ENCODE measurements at places on chromosomes 1 and 21.

GRCh38 chr1:233389169-233389568 is 61.6 kb downstream of the MAP3K21 start:
- no peak for DNase-seq

DNA sequence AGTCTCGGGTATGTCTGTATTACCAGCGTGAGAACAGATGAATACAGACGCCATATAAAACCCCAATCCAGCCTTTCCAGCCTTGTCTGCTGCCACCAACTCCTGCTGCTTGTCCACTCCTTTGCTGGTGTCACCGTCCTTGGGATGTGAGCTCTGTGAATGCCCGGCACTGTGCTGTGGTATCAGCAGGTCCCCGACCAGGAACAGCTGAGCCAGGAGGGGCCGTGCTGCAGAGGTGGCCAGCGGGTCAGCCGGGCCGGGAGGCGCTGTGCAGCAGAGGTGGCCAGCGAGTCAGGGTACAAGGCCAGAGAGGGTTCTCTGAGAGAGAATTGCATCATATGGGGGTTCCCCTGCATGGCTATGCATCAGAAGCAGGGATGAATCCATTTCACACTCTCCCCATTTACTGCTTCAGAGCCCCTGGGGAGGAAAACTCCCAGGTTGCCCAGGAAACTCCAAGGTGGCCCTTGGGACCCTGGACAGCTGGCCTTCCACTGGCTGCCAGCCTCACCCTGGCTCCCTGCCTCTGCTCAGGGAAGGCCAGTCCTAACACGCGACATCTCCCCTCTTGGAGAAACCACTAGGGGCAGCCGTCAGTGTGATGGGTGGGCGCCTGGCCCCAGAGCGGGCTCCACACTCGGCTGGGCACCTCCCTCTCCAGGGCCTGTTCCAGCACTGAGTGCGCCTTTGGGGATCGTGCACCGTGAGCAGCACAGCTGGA is 122.4 kb upstream of the COL6A1 start:
- DNase-seq, result no peak

GRCh38 chr1:224747578-224747977 is 131.5 kb downstream of the CNIH3 start:
- no peak for DNase-seq

GRCh38 chr1:78377356-78377928 is 113.3 kb upstream of the PTGFR start:
- DNase-seq, result no peak

DNA sequence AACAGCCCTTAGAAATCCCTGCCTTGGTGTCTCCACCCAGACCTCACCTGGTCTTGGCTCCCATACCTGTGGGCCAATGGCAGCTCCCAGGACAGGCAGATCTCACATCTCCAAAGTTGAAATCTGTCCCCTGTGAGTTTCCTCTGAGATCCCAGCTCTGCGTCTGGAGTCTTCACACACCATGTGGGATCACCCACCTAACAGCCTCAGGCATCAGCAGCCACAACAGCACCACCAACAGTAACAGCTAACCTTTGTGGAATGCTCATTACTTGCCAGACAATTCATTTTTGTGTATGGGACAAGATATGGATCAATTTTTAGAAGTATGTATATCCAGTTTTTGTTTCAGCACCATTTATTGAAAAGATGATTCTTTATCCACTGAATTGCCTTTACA is 523.2 kb downstream of the MATN1 start:
- DNase-seq, result no peak

DNA sequence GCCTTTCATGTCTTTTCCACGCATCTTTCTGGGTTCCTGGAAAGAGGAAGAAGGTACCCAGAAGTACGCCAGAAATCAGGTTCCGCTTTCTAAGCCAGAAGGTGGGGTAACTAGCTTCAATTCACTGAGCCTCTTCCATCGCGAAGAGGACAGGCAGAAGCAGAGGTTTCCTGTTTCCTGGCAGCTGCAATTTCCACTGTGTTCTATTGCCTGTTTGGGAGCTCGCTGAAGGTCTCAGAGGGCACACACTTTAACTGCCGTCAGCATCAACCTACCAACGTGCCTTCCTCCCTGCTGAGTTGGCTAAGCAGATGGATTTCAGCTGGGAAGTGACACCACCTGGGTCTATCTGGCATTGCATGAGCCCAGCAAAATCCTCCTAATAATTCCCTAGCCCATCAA is 10.0 kb downstream of the NCF2 start:
- DNase-seq, result no peak

GRCh38 chr1:212473729-212474128 is 41.0 kb downstream of the NENF start:
- no peak for DNase-seq

- no peak for DNase-seq
Measured at GRCh38 chr1:26999440-26999987, 6.0 kb downstream of the TRNP1 start.

GRCh38 chr1:76463278-76463677 is 388.7 kb downstream of the ST6GALNAC3 start:
- no peak for DNase-seq

DNA sequence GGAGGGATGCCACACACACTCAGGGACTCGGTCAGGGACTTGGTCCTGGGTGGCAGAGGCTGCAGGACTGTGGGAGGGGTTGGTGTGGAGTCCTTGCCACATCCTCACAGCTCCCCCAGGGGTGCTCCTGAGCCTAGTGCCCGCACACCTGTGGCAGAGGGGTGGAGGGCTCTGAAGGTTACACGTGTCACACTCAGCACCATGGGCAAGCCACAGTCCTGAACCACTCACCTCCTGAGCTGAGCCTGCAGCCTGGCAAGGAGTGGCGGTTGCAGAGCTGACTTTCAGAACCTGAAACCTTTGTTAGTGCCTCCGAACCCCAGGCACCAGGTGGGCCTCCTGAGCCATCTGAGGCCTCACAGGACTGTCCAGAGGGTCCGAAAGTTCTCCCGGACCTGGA is 249.2 kb upstream of the C1orf174 start:
- no peak for DNase-seq

- no peak for DNase-seq
Measured at GRCh38 chr1:180912211-180912800, 391 bp upstream of the KIAA1614 start.

GRCh38 chr1:241782396-241782795 is 65.6 kb upstream of the EXO1 start:
- no peak for DNase-seq

DNA sequence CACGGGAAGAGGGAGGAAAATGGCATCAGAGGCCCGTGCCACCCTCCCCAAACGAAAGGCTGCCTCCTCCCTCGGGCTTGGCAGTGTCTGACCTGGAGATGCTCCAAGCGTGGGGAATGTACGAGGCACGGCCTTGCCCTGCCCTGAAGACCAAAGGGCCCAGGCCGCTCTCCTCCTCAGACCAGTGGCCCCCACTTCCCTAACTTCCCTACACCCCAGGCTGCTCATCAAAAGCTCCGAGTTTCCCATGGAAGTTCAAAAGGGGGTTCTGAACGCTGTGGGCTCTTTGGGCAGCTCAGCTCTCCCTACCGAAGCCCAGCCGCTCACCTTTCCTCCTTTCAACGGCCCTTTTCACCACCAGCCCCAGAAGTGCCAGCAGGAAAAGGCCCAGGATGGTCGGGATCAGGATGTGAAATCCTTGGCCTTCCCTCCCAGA is 11.8 kb downstream of the FCMR start:
- DNase-seq, result no peak

All from stimulated activated CD4-positive, alpha-beta T cell treated with anti-CD3 and anti-CD28 coated beads, Interleukin-1b, Interleukin-23, amount 100 ng/mL, for 1 hour (primary cell).